Activated CD8-positive, alpha-beta memory T cell treated with anti-CD3 and anti-CD28 coated beads for 4 hours (primary cell): ENCODE measurements at places on chromosomes 5 and 9.

GRCh38 chr5:1037671-1038416 is 29.2 kb downstream of the NKD2 start:
- DNase-seq, result no peak

- DNase-seq, result no peak
Measured at GRCh38 chr5:116452774-116453368, 121.8 kb downstream of the SEMA6A start.

DNA sequence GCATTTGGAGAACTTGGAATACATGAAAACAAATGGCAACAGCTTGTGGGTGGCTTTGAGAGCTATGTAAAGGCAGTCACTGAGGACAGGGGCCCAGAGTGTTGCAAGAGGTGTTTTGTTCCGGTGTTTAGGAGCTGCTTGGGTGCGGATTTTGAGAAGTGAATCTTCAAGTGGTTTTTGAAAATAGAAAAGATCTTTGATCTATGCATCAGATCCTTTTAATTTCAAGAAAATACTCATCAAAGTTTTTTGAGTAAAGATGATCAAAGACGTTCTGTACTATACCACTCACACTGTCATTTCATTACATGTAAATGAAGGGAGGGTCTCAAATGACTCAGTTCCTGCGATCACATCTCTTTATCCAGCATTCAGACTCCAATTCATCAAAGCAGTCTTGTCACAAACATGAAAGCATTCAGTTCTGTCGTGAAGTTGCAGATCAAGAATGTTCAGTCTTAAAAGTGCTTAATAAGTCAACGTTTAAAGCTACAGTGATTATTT is 112.5 kb downstream of the WDR41 start:
- DNase-seq, result no peak

- no peak for DNase-seq
Measured at GRCh38 chr9:97431549-97432143, 19.8 kb downstream of the TDRD7 start.

DNA sequence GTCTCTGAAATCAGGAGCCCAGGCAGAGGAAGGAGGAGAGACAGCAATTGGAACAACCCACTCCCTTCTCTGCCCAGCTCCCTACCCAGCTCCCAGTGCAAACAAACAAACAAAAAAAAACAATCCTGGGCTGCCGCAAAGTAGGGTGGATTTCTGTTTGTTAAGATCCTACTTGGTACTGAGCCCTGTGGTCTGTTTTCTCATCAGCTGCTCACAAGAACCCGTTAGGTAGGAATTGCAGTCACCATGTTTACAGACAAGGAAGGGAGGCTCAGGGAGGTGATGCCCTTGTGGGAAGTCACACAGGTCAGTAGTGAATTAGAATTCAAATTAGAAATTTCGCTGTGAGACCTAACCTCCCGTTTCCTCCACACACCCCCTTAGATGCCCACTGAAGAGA is 128.8 kb upstream of the RAD23B start:
- no peak for DNase-seq
